ENCODE measurements at places on chromosomes 7 and 10.

GRCh38 chr7:135911099-135911498 is 66.1 kb downstream of the MTPN start:
- no peak for DNase-seq

DNA sequence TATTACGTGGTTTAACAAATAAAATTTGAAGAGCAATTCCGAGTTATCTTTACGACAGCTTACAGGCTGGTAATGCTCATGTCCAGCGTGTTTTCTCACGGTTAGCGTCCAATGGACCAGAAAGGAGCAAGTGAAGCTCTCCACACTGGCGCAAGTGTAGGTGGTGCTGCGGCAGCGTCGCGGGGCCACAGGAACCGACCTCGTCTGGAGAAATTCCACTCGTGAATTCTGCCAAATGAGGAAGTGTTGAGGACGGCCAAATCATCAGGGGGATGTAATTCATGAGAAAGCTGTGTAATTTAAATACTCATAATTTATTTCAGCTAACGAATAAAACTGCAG is 350 bp upstream of the ZNF37A start:
- no peak for DNase-seq

DNA sequence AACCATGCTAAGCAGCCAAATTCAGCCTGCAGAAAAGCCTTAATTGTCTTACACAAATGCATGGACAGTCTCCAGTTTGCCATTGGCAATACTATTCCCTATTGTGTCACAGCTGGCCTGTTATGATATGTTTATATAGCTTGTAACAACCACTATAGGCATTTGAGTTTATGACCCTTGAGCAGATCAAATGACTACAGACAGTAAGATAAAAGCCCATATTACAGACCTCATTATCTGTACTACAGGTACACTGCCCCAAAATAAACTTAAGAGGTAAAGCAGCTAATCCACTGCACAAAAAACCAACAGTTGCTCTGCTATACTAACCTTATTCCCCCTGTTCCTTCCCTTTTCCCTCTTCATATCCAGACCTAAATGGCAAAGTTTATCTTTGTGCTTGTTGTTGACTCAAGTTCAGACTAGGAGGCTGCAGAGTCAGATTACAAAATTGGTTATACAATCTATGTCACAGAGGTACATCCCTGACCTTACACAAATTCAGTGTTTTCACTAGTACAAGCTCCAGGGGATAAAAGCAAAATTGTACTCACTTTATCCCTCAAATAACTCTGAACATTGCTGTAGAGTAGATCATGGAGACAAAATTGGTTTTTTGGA is 218.4 kb downstream of the GRM8 start:
- DNase-seq, result no peak

GRCh38 chr10:132107949-132108877 is 42.5 kb downstream of the JAKMIP3 start:
- no peak for DNase-seq

DNA sequence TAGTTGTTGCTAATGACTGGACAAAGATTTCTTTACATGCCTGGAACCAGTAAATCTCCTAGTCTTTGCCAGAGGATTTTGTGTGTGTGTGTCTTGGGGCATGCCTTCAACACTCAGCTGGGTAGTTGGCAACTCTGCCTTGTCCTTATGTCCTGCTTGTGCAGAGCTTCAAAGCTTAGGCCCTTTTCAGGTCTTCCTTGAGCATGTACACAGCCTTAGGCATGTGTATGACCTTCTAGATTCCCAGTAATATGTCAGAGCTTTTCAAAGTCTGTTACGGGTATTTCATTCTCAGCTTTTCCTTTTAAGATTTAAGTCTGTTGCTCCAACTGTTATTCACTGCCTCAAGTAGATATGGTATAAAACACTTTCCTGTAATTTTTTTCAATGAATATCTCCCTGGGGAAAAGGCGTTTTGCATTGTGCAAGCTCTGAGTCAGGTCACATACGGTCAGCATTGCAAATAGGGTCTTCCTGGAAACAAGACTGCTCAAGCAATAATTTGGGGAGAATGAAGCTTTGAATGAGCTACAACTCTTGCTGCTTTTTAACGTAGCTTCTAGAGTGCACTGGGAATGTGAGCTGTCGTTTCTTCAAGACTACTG is 25.5 kb downstream of the SHOC2 start:
- DNase-seq, result no peak

DNA sequence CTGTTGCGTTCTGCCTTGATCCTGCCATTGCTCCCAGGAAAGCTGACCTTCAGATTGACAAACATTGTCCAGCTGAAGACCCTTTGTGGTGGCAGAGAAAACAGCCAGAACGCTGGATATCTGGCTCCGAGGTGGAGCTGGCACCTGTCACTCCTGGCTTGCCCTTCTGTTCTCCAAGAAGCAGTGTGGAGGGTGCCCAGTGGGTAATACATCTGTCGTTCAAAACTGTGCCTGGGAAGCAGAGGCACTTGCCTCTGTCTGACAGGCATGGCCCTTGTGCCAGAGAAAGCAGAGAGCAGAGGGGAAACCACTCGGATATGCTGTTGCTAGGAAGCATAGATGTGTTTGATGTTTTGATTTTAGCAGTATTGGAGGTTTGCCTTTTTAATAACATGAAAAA is 231.4 kb downstream of the BMPER start:
- DNase-seq, result no peak

DNA sequence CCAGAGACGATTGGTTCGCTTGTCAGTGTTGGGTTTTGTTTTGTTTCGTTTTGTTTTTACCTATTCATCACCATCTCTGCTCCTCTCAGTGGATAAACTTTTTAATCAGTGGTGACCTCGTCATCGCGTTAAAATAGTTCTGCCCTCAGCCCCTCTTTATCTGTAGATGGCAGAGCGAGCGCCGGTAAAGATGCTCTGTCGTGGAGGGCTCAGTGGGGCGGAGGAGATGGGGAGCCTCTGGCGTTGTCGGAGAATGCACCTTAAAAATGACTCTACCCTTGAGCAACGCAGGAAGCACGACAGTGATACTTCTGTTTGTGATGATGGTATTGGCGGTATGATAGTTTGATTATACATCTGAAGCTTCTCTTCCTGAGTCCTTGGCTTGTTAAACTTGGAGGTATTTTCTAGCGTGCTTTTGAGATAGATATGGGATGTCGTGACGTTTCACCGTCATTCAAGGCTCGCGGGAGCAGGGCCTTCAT is 554 bp downstream of the CSGALNACT2 start:
- DNase-seq, result peak; percentile 52

- DNase-seq, result no peak
Observed at GRCh38 chr7:81560708-81561107, 209.1 kb downstream of the HGF start.

GRCh38 chr10:62506371-62506770 is 132.2 kb downstream of the ZNF365 start:
- no peak for DNase-seq

GRCh38 chr7:128831994-128832879 is 2.0 kb downstream of the FLNC start:
- DNase-seq, result no peak

DNA sequence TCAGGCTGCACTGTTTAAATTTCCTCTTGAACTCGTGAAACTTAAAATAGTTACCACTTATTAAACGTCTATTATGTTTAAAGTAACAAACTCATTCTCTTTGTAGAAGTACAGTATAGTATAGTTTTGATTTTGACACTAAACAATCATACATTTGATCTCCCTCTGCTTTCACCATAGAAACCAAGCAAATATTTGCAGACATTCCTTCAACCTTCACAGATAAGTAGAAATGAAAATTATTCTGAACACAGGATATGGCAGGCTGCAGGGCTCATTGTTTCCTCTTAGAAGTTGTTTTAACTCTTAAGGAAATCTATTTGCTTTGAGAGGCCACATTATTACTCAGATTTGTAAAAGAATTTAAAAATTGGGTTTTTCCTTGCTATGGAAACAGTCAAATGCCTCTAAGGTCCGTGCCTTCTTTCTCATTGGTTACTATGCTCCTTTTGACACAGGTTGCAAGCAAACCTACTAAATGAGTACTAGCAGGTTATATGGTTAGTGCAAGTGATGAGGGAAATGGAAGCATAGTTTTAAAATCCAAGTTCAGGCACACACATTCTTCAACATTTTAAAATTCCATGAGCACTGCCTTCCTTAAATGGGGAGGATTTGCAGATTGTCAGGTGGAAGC is 92.8 kb upstream of the FAM133B start:
- no peak for DNase-seq

DNA sequence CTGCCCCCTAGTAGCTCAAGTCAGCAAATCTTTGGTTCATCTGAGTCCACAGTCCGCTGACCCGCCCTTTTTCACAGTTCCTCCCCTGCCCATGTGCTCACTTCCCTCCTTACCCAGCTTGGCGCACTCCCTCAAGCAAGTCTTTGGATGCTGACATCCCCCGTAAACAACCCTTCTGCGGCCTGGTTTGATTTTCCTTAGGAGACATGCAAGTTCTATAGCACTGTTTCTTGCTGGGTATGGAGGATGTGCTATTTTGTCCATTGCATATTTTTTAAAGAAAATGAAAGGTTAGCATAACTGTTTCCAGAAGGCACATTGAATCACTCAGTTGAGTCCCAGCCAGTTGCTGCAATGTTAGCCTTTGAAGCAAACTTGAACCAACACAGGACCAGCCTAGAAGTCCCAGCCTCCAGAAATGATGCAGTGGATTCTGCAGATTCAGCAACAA is 38.2 kb downstream of the HTRA1 start:
- no peak for DNase-seq

GRCh38 chr7:80827239-80827633 is 91.6 kb downstream of the SEMA3C start:
- DNase-seq, result no peak

DNA sequence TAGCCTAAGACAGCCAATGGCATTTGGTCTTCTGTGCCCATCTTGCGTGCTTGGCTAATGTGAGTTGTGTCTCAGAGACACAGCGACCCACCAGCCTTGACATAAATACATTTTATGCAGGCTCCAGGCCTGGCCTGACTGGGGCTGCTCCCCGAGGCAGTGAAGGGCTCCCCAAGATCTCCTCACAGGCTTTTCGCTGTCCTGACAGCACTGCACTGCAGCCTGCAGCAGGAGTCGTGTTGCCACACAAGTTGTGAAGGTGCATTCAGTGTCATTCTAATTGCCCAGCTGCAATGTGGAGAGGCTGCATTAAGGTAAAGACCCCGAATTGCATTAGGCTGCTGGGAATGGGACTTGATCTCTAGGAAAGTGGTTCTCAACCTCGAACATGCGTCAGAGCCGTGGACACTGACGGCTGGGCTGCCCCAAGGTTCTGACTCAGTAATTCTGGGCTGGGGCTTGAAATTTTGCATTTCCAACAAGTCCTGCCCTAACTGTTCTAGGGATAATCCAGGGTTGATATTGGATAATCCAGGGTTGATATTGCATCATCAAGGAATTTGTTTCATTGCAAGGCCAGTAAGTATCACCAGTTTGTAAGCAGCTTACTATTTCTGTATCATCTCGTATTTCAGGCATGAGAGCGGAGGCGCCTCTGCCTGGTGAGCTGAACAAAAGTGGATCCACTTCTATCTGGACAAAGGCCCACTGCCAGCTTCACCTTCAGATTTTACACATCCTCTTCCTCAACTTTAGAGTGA is 108.7 kb upstream of the INSIG1 start:
- no peak for DNase-seq

- DNase-seq, result no peak
Observed at GRCh38 chr7:51982653-51983052, 666.0 kb upstream of the COBL start.

DNA sequence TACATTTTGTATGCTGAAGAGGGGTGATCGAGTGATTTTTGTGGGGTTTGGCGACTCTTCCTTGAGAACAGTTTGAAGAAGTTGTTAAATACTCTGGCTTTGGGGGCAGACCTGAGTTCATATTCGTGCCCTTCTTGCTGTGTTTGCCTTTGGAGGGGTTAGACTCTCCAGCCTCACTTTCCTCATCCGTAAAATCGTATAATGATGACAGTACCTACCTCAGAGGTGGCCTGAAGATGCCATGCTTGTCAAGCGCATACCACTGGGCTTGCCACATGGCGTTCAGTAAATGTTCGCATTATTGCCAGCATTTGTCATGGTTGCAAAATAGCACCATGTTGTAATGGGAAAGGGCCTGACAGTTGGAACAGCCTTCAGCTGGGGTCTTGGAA is 1.3 kb downstream of the STK17A start:
- no peak for DNase-seq

DNA sequence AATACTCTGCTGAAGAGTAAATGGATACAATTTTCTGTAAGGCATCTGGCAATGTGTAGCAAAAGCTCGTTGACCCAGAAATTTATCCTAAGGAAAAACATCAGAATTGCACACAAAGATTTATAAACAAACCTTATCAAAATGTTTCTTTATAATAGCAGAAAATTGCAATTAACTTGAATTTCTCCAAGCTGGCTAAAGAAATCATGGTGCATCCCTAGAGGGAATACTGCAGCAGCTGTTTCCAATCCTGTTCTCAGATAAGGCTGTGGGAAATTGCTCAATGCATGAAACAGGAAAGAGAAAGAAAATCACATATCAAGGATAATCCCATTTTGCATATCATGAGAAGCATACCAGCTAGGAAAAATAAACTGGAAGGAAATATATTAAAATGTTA is 18.7 kb downstream of the TACR2 start:
- no peak for DNase-seq

GRCh38 chr10:1824928-1825327 is 87.6 kb upstream of the ADARB2 start:
- no peak for DNase-seq

DNA sequence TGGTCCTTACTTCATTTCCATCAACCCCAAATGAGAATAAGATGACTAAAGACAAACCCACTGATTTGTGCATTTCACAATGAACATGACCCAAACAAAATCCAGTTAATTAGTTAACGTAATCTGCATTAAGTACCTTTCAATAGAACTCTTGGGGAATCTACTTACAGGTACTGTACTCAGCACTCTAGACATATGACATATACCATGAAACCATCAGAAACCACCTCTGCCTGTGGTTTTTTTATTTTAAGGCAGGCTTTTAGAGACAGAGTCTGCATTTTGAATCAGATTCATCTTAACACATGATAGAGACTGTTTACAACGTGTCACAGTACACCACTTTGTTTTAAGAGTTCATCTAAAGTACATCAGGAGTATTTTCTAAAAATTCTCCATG is 168.4 kb downstream of the BTAF1 start:
- no peak for DNase-seq

GRCh38 chr10:31340343-31340742 is 21.3 kb downstream of the ZEB1 start:
- DNase-seq, result no peak

DNA sequence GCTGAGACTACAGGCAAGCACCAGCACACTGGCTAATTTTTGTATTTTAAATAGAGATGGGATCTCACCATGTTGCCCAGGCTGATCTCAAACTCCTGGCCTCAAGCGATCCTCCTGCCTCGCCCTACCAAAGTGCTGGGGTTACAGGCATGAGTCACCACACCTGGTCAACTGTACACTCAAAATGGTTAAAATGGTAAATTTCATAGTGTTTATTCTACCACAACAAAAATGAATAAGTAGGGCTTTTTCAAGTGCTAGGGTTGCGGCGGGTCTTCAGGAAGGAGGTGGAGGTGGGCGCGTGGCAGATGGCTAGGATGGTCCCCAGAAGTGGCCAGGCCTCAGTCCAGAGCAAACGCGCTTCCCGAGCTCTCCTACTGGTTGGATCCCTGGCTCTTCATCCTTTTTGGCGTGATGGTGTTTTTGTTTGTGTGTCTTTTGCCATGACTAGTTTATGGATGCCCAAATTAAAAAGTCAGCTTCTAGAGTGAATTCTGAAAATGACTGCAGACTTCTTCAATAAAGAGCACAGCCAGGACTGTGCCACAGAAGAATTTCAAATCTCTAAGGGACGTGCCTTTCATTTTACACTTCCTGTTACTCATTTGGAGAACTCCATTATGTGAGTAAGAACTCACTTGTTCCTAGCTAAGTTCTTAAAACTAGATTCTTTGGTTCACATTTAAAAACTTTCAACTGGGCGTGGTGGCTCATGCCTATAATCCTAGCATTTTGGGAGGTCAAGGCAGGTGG is 73.9 kb downstream of the TMEM130 start:
- no peak for DNase-seq
